ENCODE measurements at places on chromosomes 4 and X.

- no peak overlapping the region for H3K4me3 ChIP-seq
- peaks cover 34% of the 10 kb centered on the region for H3K4me1 ChIP-seq
- H3K27ac ChIP-seq = no peak overlapping the region
- H3K27me3 ChIP-seq = no peaks in the 10 kb centered on the region
- DNase-seq = no peak
These were observed 4.2 kb downstream of the TACC3 start for GRCh38 chr4:1725521-1725920.

DNA sequence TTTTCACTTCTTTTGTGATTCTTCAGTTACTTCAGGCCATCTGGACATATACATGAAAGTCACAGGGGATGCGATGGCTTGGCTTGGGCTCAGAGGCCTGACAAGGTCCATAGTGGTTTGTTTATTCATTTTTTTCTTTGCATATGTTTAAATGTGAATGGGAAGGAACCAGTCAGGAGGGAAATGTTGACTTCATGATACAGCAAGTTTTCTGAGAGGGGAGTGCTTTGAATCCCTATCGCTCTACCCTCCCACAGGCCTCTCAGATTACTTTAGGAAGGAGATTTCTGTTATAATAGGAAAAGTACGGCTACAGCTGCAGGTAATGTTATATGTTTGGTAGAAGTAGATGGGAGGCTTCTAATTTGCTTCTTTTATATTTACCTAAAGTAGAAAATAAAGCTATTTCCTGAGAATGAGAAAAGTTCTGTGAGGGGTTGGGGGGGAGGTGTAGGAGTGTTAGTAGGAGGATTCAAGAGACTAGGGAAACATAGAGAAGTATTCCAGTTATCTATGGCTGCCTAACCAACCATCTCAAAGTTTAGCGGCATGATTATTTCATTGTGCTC is 322.9 kb downstream of the RAPGEF2 start:
- no peaks in the 10 kb centered on the region for H3K27me3 ChIP-seq
- no peak overlapping the region for H3K4me3 ChIP-seq
- no peak for DNase-seq
- no peak overlapping the region for H3K27ac ChIP-seq

DNA sequence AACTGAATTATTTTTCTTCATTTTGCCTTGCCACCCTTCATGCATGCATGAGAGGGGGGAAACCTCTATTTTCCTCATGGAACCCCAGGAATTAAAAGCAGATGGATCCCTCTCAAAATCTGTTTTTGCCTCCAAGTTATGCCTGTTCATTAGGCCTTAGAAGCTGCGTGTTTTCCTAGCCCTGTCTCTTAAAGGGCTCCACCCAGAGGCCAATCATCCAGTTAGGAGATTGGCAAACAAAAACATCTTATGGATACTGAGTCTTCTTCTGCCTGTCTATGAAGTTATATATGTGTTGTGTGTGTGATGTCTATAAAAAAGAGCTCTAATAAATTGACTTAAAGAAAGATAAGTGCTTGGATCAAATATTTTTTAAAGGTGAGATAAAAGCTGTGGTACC is 142.9 kb downstream of the ANAPC10 start:
- no peak overlapping the region for H3K27ac ChIP-seq
- no peaks in the 10 kb centered on the region for H3K4me1 ChIP-seq
- H3K36me3 ChIP-seq = no peaks in the 10 kb centered on the region

- H3K4me1 ChIP-seq = no peaks in the 10 kb centered on the region
- no peaks in the 10 kb centered on the region for H3K36me3 ChIP-seq
- no peak overlapping the region for H3K4me3 ChIP-seq
- no peak for DNase-seq
- H3K27ac ChIP-seq = no peak overlapping the region
These were observed 125.8 kb upstream of the SLC7A11 start for GRCh38 chr4:138367942-138368341.

GRCh38 chrX:123408821-123409737 is 225.0 kb downstream of the GRIA3 start:
- H3K4me1 ChIP-seq = no peaks in the 10 kb centered on the region
- H3K4me3 ChIP-seq = no peak overlapping the region
- no peak for DNase-seq
- no peaks in the 10 kb centered on the region for H3K36me3 ChIP-seq
- no peak overlapping the region for H3K27ac ChIP-seq

DNA sequence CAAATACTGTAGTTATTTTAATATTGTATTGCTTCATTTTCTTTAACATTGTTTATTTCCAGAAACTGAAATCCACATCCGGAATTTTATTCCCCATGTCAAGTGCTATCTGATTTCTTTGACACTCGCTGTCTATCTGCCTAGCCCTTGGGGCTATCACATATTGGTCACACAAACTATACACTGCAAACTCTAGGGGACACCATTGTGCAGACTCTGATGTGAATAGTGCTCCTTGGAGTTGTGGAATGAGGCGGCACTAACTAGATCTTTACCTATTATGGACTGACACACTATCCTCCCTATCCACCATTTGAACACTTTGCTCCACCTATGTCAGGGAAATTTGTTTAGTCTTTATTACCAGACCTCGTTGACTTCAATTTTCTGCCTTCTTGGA is 534.5 kb downstream of the GLUD2 start:
- no peaks in the 10 kb centered on the region for H3K36me3 ChIP-seq
- no peak overlapping the region for H3K27ac ChIP-seq
- no peaks in the 10 kb centered on the region for H3K4me1 ChIP-seq
- DNase-seq = no peak
- no peaks in the 10 kb centered on the region for H3K27me3 ChIP-seq

DNA sequence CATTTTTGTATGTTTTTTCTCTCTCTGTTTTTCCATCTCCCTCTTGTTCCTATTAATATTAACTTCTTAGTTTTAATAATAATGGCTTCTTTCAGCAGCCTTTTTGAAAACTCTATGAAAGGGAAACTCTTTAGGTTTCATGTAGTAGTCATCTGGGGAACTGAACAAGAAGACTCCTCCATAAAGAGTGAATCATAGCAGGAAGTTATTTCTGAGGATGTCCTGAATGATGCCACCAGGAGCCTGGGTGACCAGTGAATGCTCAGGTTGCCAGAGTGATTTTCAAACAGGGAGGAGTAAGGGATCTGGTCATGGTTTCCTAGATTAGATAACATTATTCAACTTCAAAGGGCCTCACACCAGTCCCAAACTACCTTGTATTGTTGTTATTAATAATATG is 212.8 kb upstream of the PDE5A start:
- no peaks in the 10 kb centered on the region for H3K27me3 ChIP-seq
- no peak overlapping the region for H3K4me3 ChIP-seq
- H3K27ac ChIP-seq = no peak overlapping the region
- no peaks in the 10 kb centered on the region for H3K4me1 ChIP-seq
- no peak for DNase-seq

DNA sequence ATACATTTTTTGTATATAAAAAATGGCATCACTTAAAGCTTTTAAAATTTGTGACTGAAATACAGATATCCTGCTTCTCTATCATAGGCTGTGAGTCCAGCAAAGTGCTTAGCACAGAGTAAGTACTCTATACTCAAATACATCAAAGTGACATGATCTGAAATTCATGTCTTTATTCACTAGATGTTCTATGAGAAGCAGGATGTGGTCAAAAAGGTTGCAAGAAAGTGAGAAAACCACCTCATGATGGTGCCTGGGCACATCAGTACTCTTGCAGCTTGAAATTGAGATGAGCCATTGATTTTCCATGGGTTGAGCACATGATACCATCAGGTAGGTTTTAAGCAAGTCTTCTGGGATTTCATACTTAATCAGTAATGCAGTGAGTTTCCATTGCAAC is 20.4 kb upstream of the SFRP2 start:
- H3K27me3 ChIP-seq = no peaks in the 10 kb centered on the region
- H3K36me3 ChIP-seq = no peaks in the 10 kb centered on the region
- no peaks in the 10 kb centered on the region for H3K4me1 ChIP-seq
- no peak overlapping the region for H3K4me3 ChIP-seq

DNA sequence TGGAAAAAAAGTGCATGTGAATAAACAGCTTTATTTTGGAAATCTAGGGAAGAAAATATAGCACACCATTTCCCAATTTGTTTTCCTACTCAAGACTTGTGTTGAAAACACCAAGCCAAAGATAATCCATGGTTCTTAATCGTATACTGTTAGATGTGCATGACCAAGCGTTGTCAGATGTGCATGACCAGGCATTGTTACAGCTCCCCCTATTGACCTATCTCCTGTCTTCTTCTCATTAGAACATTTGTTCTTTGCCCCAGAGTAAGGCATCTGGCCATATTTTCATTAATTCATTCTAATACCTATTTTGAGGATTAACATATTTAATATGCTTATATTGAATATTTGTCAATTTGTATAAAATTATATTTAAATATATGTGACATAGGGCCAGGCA is 14.4 kb upstream of the VCX start:
- H3K4me3 ChIP-seq = no peak overlapping the region
- H3K27ac ChIP-seq = no peak overlapping the region
- H3K4me1 ChIP-seq = no peaks in the 10 kb centered on the region
- no peaks in the 10 kb centered on the region for H3K36me3 ChIP-seq
- H3K27me3 ChIP-seq = no peaks in the 10 kb centered on the region

- H3K27me3 ChIP-seq = peaks cover 29% of the 10 kb centered on the region
- H3K4me1 ChIP-seq = no peaks in the 10 kb centered on the region
- no peaks in the 10 kb centered on the region for H3K36me3 ChIP-seq
- H3K4me3 ChIP-seq = peak within 1 kb of the TSS; percentile 16
These were observed at the start of gene PCDH19 for GRCh38 chrX:100409610-100410590. TSS of gene PCDH19 (minus strand) at chrX:100410273. CDS start at chrX:100408597, 1,676 bp downstream.

DNA sequence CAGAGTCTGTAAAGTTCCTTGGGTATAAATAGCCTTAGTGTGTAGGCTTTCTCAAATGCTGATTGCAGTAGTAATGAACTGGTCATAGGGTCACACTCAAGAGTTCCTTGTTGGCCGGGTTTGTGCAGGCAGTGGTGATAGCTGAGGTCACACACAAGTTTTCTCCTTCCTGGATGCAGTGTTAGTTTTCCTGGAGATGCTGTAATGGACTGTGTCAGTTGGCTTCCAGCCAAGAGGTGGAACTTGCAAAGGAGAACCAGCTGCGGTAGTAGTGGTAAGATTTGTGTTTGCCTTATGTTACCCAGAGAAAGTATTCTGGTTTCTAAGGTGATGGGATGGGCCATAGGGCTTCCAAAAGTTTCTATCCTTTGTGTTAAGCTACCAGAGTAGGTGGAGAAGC is 409.8 kb upstream of the FRG1 start:
- H3K4me1 ChIP-seq = no peaks in the 10 kb centered on the region
- H3K27ac ChIP-seq = no peak overlapping the region
- H3K27me3 ChIP-seq = no peaks in the 10 kb centered on the region
- DNase-seq = no peak
- H3K36me3 ChIP-seq = no peaks in the 10 kb centered on the region

- H3K4me1 ChIP-seq = no peaks in the 10 kb centered on the region
- no peak for DNase-seq
- H3K27ac ChIP-seq = no peak overlapping the region
- peaks cover 30% of the 10 kb centered on the region for H3K27me3 ChIP-seq
These were observed 3.0 kb upstream of the IL13RA1 start for GRCh38 chrX:118724365-118724764.

GRCh38 chr4:36414248-36414647 is 132.8 kb downstream of the DTHD1 start:
- no peak for DNase-seq
- H3K4me3 ChIP-seq = no peak overlapping the region
- no peaks in the 10 kb centered on the region for H3K4me1 ChIP-seq
- no peaks in the 10 kb centered on the region for H3K27me3 ChIP-seq
- H3K27ac ChIP-seq = no peak overlapping the region

GRCh38 chr4:177393236-177393635 is 49.0 kb downstream of the AGA start:
- H3K36me3 ChIP-seq = no peaks in the 10 kb centered on the region
- no peak overlapping the region for H3K27ac ChIP-seq
- H3K27me3 ChIP-seq = no peaks in the 10 kb centered on the region

DNA sequence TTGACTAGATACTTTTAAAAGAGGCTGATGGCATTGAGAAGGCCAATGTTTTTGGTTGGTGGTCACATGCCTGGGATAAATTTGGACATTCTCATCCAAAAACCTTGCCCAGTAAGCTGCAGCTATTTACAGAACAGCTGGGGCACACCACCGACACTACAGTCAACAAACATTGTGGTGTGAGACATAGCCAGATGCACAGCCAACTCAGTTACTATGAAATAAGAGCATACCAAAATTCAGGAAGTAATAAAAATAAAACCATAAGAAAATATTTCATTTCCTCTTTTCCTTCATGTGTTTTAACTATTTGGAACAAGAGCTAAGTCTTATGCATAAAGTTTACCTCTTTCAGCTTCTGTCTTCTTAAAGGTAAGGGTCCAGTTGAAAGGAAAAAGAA is 8.8 kb downstream of the PPM1K start:
- no peak overlapping the region for H3K4me3 ChIP-seq
- DNase-seq = no peak
- no peak overlapping the region for H3K27ac ChIP-seq
- H3K36me3 ChIP-seq = peaks cover 27% of the 10 kb centered on the region

DNA sequence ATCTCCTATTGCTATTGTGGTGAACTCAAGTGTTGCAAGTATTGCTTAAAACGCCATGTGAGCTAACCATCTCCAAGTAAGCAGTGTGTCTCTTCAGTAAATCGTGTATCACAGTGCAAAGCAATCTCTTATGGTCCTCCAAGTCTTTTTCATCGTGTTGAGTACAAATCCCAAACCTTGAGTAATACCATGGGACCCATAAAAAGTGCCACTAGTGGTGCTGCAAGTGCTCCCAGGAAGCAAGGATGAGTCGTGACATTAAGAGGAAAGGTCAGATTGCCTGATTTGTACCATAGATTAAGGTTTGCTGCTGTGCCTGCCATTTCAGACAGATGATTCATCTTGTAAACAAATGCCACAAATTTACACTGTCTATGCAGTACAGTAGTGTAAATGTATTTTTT is 66.9 kb upstream of the BMPR1B start:
- no peak overlapping the region for H3K4me3 ChIP-seq
- no peaks in the 10 kb centered on the region for H3K4me1 ChIP-seq
- no peaks in the 10 kb centered on the region for H3K27me3 ChIP-seq

DNA sequence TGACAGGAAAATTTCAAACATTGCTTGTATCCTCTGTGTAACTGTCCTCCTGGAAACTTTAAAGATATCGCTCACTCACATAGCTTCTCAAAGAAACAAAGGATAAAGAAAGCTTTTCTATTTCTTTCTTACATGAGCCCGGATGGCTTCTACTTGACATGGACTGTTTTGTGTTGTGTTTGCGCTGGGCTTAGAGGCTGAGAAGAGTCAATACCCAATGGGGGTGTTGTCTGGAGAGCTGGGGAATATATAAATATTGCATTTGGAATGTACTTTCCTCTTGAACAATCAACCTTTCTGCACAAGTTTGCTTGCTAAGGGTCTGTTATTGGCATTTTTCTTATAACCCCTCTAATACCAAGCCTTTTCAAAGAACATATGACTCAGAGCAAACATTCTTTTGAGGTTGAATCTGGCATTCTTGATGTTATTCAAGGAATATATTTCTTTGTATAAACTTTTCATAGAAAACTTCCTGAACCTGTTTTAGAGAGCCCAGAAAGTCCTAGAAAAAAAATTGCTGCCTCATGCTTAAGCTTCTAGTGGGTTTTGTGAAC is 331.9 kb downstream of the PACRGL start:
- no peaks in the 10 kb centered on the region for H3K27me3 ChIP-seq
- no peak for DNase-seq
- H3K36me3 ChIP-seq = no peaks in the 10 kb centered on the region
- H3K27ac ChIP-seq = no peak overlapping the region
- no peak overlapping the region for H3K4me3 ChIP-seq

- no peaks in the 10 kb centered on the region for H3K36me3 ChIP-seq
- DNase-seq = no peak
- no peak overlapping the region for H3K4me3 ChIP-seq
- no peaks in the 10 kb centered on the region for H3K27me3 ChIP-seq
- H3K4me1 ChIP-seq = no peaks in the 10 kb centered on the region
- H3K27ac ChIP-seq = no peak overlapping the region
These were observed 335.7 kb upstream of the FSTL5 start for GRCh38 chr4:162499478-162499877.

All from thymus (tissue), 14 donors.